HCEC 1CT (cell line): ENCODE measurements at places on chromosomes 12 and 14.
A peak's percentile ranks its signal among the peaks of the same experiment; 100 is the strongest.

- DNase-seq = peak; percentile 22
Measured at GRCh38 chr14:53663709-53664108, 292.9 kb downstream of the BMP4 start.

- DNase-seq = no peak
Measured at GRCh38 chr14:59342516-59343484, 122.4 kb downstream of the GPR135 start.

GRCh38 chr12:107459641-107460040 is 226.0 kb upstream of the PWP1 start:
- no peak for DNase-seq

GRCh38 chr14:84095681-84096080 is 1434.3 kb upstream of the FLRT2 start:
- DNase-seq = no peak

DNA sequence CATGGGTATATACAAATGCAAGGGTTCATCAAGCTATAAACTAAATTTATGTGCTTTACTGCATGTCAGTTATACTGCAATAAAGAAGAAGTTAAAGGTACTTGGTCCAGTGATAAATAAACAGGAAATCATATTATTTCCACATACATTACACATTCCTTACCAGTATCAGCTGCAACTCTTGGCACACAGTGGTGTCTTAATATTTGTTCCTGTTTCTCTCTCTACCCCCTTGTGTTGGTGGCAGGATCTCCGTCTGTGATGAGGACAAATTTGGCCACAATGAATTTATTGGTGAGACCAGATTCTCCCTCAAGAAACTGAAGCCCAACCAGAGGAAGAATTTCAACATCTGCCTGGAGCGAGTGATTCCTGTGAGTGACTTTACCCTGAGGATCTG is 19.2 kb upstream of the OAS1 start:
- DNase-seq = no peak

- no peak for DNase-seq
Measured at GRCh38 chr12:53217931-53218307, 10.9 kb upstream of the ITGB7 start.

- no peak for DNase-seq
Measured at GRCh38 chr12:18970603-18971002, 158.9 kb upstream of the PLEKHA5 start.

DNA sequence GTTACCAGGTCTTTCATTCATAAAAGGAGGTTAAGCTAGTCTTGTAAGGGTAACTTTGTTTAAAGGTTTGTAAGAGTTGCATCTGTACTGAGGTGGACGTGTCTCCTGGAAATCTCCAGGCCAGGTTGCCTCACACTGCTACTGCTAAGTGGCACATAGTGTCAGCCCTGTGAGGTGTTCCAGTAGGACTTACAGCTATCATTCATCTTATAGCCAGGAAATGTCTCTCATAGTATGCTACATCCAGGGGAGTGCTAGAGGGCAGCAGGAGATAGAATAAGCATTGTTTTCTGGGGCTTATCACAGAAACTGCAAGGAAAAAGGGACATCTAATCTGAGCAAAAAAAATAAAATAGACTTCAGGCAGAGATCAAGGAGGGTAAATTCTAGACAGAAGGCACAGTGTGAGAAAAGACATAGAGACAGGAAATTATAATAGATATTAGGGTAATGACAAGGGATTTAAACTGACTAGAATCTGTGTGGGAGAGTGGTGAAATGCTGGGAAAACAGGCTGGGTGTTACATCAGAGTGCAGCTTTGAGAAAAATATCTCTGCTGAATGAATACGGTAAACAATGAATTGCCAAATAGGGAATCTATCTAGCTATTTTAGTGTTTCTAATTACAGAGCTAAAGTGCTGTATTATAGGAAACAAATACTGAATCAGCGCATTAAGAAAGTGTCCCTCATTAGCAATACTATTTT is 205.1 kb upstream of the ABCD2 start:
- no peak for DNase-seq

GRCh38 chr14:99546234-99546879 is 57.6 kb downstream of the CCDC85C start:
- no peak for DNase-seq

DNA sequence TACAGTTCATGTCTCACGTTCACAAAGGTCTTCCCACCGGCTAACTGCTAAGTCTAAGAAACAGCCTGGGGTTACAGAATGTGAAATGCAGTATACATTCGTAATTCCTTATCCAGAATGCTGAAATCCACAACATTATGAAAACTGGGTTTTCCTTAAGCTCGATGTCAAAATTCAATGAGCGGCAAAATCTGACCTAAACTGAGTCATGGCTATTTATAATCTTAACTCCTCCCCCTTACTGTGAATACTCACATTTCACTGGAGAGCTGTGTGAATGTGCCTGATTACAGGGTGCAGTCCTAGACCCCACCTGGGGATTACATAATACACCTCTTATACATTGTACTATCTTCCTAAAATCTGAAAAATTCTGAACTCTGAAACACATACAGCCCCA is 35.3 kb downstream of the STX2 start:
- DNase-seq = peak; percentile 73

DNA sequence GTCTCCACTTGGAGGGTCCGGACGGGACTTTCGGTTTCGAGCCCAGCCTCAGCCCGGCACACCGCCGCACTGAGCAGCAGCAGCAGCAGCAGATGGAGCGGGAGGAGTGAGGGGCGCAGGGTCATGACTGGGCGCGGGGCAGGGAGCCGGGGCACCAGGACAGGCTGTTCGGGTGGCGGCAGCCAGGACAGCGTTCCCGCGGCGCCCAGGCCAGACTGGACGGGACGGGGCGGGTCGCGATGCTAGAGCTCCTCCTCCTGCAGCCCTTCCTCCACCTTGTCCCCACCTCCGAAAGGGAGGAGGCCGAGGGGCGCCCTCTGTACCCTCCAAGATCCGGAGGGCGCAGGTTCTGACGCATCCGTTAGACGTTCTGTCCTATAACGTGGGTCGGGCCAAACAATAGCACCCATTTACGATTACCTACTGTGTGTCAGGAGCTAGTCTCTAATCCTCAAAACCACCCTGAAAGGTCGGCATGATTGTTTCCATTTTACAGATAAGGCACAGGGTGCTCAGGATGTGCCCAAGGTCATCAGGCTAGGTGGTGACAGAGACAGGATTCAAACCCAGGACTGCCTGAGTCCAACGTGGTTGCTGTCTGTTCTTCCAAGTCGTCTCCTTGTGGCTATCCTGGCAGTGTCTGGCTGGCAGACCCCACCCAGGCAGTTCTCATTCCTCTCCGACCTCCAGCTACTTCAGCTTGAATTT is at the start of gene FKBP11:
Gene FKBP11 (minus strand): TSS at position 189 of the 708 bp plus-strand sequence. CDS start 64 bp downstream, at position 125.
- DNase-seq = peak; percentile 61

DNA sequence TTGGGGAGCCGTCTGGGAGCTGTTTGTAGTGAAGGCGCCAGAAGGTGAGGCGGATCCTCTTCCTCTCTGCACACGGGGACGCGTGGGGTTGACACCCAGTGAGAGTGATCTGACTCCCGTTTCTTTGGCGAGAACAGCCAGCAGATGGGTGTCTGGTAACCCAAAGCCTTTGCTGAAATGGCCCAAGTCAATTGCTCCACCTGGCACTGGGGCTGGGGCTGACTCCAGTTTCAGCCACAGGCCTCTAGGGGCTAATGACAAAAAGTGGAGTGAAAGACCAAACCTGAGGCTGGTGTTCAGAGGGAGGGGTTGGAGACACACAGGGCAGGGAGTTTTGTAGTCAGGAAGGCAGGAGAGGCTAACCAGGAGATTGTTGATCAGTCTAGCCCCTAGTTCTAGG is 87.0 kb downstream of the FRMD6 start:
- DNase-seq = no peak

- no peak for DNase-seq
Measured at GRCh38 chr12:25745281-25745680, 192.2 kb upstream of the LMNTD1 start.

DNA sequence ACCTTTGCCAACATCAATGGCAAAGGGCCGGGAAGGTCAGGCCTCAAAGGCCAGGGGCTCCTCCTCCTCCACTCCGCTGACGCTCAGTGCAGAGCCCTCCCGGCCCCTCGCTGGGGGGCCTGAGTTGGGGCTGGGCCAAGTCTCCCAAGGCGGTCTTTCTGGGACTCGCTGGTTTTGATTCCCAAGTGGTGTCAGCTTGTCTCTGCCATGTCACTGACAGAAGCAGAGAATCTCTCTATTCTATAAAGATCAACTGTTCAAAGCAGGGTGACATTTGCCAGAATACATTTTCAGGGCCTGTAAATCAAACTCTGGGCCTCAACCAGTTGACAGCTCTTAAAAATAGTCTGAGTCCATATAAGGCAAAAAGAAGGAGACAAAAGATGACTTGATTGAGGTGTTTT is 75.9 kb downstream of the CCDC88C start:
- no peak for DNase-seq

DNA sequence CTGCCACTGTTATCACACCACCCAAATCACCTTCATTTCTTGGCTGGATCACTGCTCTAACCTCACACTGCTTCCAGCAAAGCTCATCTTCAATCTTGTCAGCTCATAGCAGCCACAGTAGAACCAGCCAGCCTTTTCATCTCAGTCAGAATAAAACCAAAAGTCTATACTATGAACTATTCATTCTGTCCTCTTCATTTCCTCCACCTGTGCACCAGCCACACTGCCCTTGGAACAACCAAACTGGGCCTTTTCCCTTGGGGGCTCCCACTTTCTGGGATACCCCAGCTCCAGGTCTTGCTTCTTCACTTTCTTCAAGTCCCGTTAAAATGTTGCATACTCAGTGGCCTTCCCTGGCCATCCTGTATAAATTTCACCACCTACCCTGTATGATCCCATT is 234.4 kb upstream of the DAAM1 start:
- no peak for DNase-seq

- DNase-seq = no peak
Measured at GRCh38 chr12:45131506-45131905, 80.6 kb upstream of the DBX2 start.

GRCh38 chr12:82648259-82648909 is 38.3 kb upstream of the TMTC2 start:
- DNase-seq = no peak

DNA sequence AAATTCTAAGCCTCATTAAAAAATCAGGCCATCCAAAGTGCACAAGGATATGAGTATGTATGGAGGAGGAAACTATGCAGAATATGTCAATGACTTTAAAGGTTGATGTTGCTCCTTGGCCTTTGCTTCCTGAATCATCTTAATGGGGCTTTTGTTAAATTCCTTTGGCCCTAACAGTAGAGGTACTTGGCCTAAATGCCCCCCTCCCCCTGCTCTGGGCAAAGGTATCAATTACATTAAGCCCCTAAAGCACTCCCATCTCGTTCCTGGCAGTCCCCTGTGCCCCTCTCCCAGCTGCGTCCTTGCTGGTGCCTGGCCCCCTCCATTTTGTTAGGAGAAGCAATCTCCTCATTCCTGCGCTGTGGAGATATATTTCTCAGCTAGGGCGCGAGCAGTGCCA is 4.8 kb downstream of the COPZ1 start:
- DNase-seq = no peak

DNA sequence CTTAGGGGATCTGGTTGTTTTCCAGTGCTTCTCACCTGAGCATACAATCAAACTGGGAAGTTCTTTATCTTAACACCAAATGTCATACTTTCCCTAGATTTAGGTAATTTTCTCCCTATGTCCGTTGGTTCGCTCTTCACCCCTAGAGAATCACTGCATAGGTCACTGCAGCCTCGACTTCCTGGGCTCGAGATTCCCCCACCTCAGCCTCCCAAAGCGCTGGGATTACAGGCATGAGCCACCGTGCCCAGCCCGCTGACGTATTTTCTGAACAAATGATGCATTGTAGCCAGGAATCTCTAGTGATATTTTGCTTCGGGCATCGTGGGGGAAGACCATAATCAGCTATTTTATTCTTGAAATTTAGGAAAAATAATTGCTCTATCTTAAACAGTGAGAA is 1.1 kb upstream of the RPL41 start:
- DNase-seq = no peak
